CD8-positive, alpha-beta T cell (primary cell): ENCODE measurements at places on chromosomes 6 and 20.
A peak's percentile ranks its signal among the peaks of the same experiment; 100 is the strongest.

GRCh38 chr20:57480444-57481160 lies 44.3 kb downstream of the CTCFL start:
- peak; percentile 26 for DNase-seq

DNA sequence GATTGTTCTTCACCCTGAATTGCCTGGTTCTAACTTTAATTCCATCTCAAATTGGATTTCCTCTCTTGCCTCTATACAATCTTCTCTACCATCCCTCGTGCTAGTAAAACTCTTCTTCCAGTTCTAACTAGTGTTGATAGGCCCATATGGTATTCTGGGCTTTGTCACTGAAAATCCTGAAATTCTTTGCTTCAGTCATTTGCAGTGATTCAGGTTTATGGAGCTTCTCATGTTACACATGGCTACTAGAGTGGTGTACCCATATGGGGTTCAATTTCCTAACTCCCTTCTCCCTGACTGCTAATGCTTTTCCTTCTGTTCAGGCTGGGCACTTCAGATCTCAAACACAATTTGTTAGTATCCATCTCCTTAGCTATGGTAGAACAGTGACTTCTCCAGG lies 956.6 kb downstream of the KIF16B start:
- DNase-seq: no peak

DNA sequence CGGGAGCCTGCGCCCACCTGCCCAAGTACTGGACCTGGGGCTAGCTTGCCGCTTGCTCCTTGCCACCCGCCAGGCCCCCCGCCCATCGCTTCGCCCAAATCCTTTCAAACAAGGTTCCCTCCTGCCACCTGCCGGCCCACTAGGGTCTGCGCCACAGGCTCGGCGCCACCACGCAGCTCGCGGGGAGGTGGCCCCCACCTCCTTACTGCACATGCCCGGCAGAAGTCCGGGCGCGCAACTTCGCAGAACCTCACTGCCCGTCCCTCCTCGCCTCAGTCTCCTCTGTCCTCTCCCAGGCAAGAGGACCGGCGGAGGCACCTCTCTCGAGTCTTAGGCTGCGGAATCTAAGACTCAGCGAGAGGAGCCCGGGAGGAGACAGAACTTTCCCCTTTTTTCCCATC lies 11.2 kb downstream of the GNAS-AS1 start:
- DNase-seq: peak; percentile 27

GRCh38 chr20:5309971-5310370 lies 6.8 kb downstream of the PROKR2 start:
- no peak for DNase-seq
